Fibroblast of skin of right biceps (primary cell): ENCODE measurements at places on chromosomes 5 and 9.

DNA sequence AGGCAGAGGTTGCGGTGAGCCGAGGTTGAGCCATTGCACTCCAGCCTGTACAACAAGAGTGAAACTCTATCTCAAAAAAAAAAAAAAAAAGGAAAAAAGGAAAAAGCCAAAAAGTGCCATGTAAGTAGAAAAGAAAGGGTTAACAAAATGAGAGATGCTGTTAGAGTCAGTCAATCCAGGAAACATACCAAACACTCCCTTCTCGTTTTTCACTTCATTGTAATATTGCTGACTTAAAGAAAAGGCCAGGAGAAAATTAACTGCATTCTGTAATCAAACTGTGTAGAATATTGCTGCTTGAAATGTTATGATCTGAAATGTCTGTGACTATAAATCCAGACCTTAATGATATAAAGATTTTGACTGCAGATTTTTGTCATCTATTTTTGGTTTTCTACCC is 379.1 kb downstream of the ENC1 start:
- DNase-seq: no peak

GRCh38 chr9:20043461-20043860 is 254.6 kb upstream of the SLC24A2 start:
- no peak for DNase-seq

DNA sequence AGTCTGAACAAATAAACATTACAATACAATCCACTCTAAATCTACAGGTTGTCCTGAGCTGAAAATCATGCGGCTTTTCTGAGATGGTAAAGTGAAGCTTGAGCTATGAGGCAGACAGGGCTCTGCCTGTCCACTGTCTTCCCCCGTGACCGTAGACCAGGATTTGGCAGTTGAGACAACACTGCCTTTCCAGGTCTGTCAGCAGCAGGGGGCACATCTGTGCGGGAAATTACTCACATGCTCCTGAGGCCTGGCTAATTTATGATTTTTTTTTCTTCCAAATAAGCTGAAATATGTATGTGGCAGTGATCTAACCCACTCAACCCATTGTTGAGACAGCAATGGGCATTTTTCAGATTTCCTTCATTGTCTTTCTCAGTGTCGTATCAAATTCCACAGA is 307.9 kb downstream of the FBXL7 start:
- DNase-seq: peak; percentile 60

DNA sequence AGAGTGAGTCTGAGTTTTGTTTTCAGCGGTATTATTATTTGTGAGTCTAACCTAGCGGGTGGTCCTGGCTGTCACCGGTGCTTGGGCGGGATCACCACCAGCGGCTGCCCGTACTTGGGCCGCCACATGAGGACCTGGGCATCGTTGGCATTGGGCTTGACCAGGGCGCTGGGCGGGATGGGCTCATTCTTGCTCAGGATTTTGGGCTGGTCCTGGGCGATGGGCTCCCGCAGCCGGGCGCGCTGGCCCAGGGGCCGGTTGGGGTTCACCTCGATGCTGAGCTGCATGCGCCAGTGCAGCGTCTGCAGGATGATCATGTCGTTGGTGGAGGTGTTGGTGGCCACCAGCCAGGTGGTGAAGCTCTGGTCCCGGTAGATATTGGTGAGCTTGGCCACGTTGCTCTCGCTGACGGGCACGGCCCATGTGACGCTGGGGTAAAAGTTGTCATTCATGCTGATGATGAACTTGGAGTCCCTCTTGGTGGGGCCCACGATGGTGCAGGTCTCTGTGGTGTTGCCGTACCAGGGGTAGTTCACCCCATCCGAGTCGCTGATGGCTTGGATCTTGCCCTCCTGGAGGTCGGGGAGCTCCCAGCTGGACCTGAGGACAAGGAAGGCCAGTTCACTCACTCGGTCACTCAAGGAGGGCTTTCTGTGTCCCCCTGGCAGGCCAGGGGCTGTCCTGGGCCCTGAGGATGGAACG is 15.4 kb downstream of the FAM78A start:
- no peak for DNase-seq

DNA sequence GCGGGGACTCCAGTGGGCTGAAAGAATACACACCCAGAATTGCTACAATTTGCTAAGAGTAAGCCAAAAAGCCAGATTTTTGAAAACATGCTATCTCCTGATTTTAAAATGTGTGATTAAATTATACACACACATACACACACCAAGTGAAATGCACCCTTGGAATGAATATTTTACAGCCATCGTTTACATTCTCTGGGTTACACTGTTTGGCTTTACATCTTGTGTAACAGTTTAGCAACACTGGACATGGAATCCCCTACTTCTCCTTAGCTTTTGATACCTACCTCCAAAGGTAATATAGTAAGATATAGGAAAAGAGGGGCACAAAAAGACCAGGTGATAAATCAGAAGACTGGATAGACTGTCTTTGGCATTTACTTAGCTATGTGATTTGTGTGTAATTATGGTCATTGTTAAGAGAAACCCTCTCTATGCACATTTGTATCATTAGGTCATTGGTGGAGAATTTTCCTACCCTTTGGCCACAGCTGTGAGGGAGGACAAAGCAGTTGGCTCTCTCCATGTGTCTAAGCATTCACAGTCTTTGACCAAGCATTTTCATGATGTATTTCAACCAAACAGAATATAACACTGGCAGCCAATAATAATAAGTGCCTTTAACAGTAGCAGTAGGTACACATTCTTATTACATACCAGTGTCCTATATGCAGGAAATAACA is 7.6 kb downstream of the SVEP1 start:
- DNase-seq: no peak

DNA sequence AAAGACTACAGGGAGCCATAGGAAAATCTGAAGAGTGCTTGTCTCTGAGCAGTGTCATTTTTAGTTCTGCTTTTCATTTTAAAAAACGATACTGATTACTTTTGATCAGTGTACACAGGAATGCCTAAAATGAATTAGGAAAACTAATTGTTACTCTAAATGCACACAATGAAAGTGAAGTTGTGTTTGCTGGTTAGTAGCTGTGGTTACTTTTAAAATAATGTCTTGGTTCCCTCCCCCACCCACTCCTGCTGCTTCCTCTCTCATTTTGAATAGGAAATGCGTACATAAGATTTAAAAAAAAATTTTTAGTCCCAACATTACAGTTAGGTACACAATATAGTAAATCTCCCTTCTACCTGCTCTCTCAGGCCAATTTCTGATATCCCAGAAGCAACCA is 47.5 kb upstream of the PLPP1 start:
- no peak for DNase-seq

DNA sequence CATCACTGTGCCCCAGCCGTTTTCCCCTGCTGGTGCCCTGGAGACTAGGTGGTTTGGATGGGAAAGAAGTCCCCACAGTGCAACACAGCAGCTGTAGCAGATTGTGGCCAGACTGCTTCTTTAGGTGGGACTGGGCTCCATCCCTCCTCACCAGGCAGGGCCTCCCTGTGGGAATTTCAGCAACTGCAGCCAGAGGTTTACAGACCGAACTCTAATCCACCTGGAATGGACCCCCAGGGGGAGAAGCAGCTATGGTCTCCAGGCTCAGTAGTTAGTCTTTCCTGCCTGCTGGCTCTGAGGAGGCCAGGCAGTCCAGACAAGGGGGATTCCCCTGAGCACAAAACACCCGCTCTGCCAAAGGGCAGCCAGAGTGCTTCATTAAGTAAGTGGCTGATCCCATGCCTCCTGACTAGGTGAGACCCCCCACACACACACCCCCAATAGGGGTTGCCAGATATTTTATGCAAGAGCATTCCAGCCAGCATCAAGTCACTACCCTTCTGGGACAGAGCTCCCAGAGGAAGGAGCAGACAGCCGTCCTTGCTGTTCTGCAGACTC is 188.9 kb downstream of the SGCD start:
- no peak for DNase-seq
